ENCODE measurements at places on chromosomes 11 and 22.

DNA sequence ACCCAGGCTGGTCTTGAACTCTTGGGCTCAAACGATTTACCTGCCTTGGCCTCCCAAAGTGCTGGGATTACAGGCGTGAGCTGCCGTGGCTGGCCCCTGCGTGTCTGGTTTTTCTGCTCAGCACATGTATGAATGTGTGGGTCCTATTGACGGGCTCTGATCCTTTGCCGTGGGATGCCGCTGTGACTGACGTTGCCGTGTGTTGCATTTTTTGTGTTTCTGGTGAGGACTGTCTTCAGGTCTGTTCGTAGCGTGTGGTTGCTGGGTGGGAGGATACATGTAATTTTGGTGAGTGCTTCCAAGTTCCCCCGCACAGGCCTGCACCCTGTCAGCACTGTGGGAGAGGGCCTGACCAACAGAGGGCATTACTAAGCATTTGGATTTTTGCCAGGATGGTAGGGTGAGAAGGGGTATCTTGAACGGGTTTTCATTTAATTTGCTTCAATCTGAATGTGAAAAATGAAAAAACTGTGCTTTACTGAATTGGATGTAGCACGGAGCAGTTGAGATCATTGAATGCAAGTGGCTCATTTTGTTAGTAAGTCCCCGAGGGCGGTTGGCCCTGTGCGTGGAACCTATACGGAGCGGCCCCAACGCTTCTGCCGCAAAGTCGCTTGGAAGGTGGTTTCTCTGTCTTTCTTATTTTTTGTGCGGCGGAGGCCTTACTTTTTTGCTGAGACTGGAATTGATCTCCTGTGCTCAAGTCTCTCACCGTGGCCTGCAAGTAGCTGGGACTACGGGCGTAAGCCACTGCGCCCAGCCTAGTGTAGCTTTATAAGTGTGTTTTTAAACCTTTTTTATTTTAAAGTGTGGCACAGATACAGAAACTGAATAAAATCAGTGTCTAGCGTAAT lies 8.2 kb downstream of the ZBED4 start:
- no peak for DNase-seq

- no peak for DNase-seq
Measured at GRCh38 chr11:82830746-82831145, 69.5 kb downstream of the PRCP start.

DNA sequence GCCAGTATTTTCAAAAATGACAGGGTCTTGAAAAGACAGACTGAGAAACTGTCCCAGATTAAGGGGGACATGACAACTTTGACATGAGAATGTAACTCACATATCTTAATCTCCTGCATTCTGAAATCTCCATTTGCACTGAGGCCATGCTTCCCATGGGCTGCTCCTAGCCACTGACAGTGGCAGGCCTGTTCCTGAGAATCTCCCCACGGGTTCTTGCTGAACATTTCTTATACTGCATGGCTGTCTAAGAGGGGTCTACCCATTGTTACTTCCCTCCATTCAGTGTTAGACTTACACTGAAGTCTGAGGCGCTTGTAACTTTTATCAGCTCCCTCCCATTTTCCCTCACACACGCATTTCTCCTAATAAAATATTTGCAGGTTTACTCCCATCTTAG lies 1.5 kb downstream of the CEP295 start:
- no peak for DNase-seq

GRCh38 chr11:121429556-121429955 lies 22.6 kb upstream of the SORL1 start:
- DNase-seq, result no peak

DNA sequence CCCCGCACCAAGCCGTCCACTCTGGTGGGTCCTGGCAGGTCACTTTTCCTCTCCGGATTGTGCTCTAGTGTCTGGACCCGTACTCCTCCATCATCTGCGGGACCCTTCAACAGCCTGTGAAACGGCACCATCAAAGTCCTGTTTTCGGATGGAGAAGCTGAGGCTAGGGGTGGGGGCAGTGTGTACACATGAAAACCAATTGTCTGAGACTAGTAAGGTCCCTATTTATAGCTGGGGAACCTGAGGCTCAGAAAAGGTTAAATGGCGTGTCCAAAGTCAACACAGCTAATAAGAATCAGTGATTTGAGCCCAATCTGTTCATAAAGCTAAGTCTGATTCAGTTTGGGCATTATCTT lies 668 bp upstream of the LRRC32 start:
- DNase-seq, result no peak

DNA sequence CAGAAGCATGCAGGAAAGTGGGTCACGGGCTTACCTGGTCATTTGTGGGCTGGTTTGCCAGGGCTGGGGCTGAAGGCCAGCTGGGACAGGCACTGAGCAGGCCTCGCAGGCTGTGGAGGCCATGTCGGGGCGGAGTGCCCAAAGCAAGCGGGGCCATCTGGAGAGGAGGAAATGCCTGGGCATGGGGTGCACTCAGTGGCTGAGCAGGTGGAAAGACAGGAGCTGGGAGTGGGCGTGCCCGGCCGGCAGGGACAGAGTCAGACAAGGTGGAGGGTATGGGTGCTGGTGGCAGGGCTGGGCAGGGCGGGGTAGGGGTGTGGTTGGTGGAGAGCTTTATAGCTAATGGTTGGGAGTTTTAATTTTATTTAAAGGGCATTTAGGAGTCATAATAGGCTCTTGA lies 27.4 kb downstream of the DAGLA start:
- DNase-seq, result no peak

- no peak for DNase-seq
Measured at GRCh38 chr11:77568916-77569675, 20.7 kb upstream of the AQP11 start.

DNA sequence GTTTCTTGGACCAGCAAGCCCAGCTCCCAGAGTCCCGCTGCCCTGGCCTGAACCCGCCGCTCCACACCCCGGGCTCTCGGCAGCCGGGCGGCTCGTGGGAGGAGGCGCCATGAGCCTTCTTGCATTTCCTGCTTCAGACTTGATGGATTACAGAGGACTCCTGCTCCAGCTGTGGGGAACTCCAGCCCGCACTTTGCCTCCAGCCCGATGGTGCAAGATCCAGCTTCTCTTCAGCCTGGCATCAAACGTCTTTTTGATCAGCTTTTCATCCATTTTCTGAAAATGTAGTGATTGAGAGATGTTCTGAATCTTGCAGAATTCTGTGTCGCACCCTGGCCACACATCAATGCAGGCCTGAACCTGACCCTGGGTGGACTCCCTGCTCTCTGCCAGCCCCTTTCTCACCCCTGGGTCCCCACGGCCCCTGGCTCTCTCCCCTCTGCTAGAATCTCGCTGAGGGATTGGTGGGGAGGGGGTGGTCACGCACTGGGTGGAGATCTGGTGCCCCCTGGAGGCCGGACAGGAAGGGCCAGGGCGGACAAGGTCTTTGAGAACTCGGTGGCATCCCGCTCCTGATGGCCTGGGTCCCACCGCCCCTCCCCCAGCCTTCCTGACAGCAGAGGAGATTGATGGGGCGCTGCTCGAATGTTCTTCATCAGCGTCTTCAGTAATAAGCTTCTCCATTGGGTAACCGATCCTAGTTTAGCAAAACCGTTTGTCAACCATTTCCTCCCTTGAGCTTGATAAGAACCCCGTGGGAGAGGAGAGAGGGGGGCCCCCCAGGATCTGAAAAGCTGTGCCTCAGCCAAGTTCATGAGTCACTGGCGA lies 12.1 kb upstream of the NFAM1 start:
- DNase-seq, result peak; percentile 85

DNA sequence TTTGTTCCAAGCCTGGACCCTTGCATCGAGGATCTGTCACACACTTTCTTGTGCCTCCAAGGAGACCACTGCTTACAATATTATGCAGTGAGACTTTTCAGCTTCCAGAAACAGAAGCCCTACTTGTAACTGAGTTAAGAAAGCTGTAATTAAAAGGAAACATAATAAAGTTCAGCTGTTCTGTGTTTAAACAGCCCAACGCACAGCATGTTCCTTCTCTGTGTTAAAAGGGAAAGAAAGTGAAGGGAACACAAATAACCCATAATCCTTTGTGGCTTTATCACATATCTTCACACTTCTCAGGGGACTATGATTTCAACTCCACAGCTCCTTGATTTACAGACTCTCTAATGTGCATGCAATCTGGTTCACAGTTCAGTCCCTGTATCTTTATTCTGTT lies 200.3 kb upstream of the MTNR1B start:
- no peak for DNase-seq

DNA sequence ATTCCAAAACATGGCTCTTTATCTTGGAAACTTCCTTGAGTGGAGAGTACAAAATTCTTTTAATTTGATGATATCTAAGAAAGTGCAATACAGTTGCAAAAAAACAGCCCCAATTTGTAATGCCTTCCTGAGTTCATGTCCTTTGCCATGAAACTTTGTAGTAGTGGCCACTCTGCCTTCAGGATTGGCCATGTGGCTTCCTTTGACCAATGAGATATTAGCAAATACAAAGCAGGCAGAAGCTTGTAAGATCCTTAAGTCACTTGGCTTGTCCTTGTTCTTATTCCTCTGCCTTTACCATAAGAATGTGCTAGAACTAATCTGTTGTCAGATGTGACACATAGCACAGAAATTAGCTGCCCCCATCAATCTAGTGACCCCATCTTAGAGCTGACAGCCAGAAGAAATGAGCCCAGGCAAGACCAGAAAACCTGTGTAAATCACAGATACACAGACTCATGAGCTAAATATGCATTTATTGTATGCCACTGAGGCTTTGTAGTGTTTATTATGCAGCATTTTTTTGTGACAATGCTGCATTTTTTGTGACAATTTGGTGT lies 29.8 kb upstream of the BLID start:
- no peak for DNase-seq

DNA sequence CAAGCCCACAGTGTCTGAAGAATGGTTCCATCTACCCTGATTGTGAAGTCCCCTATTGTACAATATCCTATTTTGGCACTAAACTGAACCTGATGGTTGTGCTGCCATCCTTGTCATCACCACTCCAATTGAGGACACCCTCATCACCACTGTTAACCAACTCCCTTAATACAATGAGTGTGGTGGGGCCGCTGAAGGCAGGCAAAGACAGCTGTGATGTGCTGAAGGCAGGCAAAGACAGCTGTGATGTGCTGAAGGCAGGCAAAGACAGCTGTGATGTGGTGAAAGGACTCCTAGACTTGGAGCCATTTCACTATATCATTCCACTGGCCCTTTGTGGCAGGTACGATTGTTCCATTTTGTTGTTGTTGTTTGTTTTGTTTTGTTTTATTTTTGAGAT lies 481.6 kb downstream of the SOX6 start:
- no peak for DNase-seq

GRCh38 chr11:65912845-65913244 lies 6.0 kb downstream of the C11orf68 start:
- no peak for DNase-seq

DNA sequence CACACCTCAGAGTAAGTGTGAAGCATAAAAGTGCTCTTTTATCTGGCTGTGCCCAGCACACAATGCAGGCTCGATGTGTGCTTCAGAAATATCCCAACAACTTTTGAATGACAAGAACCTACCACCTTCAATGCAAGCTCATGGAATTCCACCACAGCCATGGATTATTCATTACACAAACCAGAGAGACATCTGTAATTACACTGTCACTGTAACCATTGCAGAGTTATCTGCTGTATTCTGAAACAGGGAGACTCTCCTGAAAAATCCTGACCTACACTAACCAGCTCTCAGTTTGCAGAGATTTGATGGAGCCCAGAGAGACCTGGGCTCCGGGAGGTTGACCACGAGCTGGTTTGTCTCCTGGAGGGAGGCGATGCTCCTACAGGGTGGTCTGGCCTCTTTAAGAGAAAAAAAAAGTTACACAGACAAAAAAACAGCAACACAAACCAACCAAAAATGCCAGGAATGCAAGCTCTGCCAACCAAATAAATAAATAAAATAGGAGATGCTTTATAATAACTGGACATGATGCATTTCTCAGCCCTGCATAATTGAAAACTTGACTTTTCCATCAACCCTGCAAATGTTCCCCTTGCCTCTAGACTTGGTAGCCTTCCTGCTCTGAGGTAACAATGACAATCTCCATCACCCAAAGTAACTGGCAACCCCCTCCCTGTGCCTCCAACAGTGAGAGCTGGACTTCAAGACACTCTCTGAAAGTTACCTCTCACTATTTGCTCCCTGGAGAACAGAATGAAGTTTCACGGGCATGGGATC lies 69.7 kb downstream of the ETS1 start:
- DNase-seq, result no peak

- DNase-seq, result no peak
Measured at GRCh38 chr11:67544616-67545242, 21.5 kb upstream of the CABP2 start.

GRCh38 chr11:120562806-120563425 lies 51.4 kb downstream of the GRIK4 start:
- DNase-seq, result peak; percentile 59

- DNase-seq, result no peak
Measured at GRCh38 chr11:19347911-19348310, 107.2 kb upstream of the E2F8 start.

GRCh38 chr22:44586999-44587736 lies 89.1 kb upstream of the RTL6 start:
- DNase-seq, result no peak

DNA sequence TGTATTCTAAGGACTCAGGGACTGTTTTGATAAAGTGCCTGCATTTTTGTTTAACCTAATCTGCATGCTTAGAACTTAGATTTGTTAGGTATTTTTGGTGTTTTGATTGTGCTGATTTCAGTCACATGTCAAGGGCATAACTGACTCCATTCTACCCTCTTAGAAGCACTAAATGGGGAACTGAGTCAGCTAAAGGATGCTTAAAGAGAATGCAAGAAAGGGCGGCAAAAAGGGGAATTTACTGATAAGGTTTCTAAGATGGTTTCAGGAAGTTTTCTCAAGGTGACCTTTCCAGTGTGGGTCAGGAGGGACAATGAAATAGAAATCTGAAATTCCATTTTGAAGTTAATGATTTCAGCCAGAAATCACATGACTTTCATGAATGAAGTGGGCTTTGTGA lies 43.0 kb downstream of the MMP20 start:
- no peak for DNase-seq

DNA sequence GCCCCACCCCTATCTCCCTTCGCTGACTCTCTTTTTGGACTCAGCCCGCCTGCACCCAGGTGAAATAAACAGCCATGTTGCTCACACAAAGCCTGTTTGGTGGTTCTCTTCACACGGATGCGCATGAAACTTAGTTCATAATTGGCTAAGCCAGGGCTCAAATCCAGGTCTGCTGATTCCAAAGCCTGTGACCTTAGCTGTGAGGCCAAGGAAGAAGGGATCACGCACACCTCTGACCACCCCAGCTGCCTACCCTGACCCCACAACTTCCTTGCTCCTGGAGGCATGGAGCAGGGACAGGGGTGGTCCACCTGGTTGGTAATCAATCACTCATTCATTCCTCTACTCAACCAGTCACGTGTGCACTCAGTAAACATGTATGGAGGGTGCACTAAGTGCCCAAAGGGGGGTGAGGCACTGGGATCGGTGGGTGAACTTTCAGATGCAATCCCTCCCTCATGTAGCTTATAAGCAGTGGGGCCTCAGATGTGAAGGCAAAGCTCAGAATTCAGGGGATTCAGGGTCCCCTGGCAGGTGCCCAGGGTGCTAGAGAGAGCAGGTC lies 10.3 kb downstream of the FXYD2 start:
- DNase-seq, result no peak

GRCh38 chr22:37047006-37047405 lies 4.5 kb upstream of the KCTD17 start:
- no peak for DNase-seq

DNA sequence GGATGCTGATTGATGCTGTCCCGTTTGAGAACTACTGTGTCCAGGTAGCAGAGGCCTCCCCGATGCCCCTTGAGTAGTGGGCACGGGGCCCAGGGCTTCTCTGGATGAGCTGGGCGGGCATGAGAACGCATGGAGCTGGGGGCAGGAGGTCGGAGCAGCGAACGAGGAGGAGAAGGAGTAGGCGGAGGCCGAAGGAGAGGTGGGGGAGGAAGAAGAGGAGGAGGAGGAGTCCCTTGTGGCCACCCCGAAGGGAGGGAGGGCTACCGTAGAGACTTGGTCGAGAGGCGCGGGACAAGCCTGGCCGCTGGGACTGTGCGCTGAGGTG lies 62.9 kb downstream of the CRYBB2 start:
- no peak for DNase-seq
